ENCODE measurements at places on chromosomes 16 and 17.

GRCh38 chr16:54072237-54072636 lies 214.3 kb downstream of the IRX3 start:
- no peak for DNase-seq

GRCh38 chr16:345772-346171 lies 6.8 kb downstream of the AXIN1 start:
- DNase-seq: no peak

- no peak for DNase-seq
Observed at GRCh38 chr17:28858801-28859355, 4.1 kb downstream of the ERAL1 start.

- no peak for DNase-seq
Observed at GRCh38 chr17:69069226-69069750, 8.6 kb upstream of the ABCA9 start.

GRCh38 chr16:85781695-85782370 lies 17.5 kb downstream of the EMC8 start:
- no peak for DNase-seq

DNA sequence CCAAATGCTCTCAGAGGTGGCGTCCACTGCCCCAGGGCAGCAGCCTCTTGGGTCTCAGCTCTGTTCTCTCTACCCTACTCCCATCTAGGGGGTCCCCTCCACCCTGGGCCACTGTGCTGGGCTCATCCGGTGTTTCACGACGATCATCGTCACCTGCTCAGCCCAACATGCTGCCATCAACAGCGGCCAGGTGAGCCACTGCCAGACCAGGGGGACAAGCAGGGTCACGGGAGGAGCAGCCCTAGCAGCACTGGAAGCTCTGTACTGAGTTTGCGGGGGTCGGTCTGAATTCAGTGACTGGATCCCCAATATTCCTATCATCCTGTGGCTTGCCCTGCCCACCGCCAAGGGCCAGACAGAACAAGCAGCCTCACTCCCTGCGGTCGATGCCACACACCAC lies 16.0 kb downstream of the ALOX12B start:
- no peak for DNase-seq

DNA sequence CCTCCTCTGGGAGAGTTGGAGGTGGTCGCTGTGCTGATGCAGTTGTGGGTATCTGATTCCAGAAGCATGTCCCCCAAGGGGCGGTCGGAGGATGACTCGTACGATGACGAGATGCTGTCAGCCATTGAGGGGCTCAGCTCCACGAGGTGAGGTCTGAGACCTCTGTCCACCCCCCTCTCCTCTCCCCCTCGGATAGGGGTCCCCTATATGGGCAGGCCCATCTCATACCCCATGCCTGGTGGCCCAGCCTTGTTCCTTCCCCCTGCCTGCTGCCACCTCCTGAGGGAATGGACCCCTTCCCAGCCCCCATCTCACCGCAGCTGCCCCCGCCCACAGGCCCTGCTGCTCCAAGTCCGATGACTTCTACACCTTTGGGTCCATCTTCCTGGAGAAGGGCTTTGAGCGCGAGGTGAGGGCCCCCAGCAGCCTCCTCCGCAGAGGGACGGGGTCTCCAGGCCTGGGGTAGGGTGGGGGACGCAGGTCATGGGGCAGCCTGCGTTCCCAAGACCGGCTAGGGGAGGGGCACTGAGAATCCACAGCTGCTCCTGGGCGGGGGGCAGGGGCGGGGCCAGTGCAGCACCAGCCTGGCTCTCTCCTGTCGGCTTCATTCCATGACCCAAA lies 39.2 kb downstream of the ADCY7 start:
- DNase-seq: no peak

GRCh38 chr17:68291836-68292688 lies 767 bp downstream of the ARSG start:
- peak; percentile 81 for DNase-seq

GRCh38 chr17:80793421-80793820 lies 198.2 kb upstream of the CHMP6 start:
- DNase-seq: no peak

DNA sequence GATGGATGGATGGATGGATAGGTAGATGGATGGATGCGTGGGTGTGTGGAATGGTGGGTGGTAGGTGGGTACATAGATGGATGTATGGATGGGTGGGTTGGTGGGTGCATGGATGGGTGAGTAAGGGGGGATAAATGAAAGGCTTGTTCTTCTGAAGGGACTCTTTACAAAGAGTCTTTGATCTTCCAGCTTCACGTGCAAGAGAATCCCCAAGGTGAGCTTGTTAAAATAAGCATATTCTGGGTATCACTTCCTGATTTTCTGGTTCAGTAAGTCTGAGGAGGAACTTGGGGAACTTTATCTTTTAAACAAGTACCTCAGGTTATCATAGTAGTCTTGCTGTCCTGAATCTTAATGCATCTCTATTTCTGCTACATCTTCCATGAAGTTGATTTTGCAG lies 639.1 kb downstream of the MAF start:
- DNase-seq: no peak

DNA sequence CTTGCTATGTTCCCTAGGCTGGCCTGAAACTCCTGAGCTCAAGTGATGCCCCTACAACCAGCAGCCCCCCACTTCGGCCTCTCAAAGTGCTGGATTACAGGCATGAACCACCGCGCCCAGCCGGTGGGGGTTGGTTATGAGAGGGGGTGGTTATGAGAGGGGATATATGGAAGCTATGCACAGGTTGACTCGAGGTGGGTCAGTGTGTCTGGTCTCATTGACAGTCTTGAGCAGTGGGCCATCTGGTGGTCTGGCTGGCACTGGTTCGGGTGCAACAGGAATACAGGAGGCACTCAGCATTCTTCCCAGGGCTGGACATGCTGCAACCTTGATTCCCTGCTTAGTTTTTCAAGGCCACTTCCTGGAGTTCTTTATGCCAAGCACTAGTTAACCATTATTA lies 5.6 kb upstream of the STX1B start:
- DNase-seq: no peak

GRCh38 chr17:51456942-51457341 lies 196.6 kb downstream of the UTP18 start:
- no peak for DNase-seq

- DNase-seq: no peak
Observed at GRCh38 chr17:35129973-35130351, 8.5 kb downstream of the FNDC8 start.

DNA sequence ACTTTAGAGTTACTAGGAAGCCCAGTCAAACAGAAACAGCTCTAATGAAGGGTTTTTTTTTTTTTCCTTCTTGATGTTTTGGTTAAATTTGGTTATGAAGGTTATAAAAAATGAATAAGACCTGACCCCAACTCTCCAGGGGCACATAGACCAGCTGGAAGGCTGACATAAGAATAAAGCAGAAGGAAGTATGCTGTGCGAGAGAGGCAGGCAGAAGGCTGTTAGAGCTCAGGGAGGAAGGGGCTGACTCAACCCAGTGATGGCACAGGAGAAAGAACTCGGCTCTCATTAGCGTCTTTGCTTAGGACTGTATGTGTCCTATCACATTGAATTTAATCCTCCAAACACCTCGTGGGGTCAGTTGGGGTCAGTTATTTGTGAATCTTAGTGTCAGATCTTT lies 474.6 kb downstream of the PMP22 start:
- DNase-seq: no peak

GRCh38 chr16:55328611-55329569 lies 4.9 kb downstream of the IRX6 start:
- DNase-seq: no peak

GRCh38 chr17:17511881-17512858 lies 16.0 kb upstream of the RASD1 start:
- DNase-seq: no peak

DNA sequence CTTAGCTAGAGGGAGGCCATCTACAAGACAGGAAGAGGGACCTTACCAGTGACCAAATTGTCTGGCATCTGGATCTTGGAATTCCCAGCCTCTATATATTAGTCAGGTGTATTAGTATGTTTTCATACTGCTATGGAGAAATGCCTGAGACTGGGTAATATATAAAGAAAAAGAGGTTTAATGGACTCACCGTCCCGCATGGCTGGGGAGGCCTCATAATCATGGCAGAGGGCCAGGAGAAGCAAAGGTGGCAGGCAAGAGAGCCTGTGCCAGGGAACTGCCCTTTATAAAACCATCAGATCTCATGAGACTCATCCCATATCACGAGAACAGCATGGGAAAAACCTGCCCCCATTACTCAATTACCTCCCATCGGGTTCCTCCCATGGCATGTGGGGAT lies 500.2 kb downstream of the SHISA9 start:
- DNase-seq: no peak

DNA sequence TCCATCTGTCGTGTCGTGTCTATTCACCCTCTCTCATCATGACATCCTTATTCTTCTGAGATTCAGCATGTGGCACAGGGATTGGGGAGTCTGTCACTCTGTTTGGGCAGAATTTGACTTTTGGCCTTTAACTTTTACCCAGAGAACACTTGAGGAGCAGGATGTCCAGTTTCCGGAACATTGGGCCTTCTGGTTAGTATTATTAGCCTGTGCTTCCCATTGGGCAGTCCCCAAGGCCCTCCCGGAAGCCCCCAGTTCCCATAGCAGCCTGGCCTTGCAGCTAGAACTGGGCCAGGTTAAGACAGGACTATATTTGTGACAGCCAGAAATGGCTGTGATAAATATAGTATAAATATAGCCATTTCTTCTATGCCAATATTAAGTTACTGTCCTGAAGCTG lies 9.6 kb downstream of the SCN4A start:
- DNase-seq: no peak

GRCh38 chr17:18327093-18327492 lies 12.0 kb downstream of the SMCR8 start:
- DNase-seq: no peak

DNA sequence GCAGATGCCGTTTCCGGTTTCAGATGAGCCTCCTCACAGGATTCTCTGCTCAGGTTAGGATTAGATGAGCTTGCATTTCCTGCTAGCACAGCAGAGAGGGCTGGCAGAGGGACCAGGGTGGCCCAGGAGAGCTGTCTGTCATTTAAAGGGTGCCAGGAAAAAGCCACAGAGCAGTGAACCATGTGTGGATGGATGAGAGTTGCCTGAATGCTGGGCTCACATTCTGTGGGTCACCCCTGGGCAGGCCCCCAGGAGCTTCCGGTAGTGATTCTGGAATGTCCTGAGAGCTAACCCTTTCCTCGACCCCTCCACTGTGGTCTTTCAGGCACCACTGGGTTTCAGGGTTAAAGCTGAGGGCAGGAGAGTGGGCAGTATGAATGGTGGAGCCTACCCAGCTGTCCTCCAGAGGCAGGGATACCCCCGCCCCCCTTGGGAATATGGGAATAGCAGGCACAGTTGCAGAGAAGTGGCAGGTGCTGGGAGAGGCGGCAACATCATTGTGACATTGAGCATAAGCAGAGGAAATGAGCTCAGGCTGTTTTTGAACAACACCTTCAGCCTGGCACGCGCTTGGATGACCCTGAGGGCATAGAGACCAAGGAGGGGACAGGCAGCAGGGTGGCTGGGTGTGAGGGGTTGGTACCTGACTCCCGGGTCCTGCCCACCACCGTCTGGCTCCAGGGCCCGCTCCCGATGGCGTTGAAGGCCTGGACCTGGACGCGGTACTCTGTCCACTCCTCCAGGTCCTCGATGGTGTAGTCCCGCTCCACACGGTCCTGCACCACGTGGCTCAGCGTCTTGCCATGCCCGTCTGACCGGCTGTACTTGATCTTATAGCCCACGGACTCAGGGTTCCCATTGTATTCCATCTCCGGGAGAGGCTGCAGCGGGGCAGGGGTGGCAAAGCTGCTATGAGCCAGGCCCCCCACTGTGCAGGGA lies 83.0 kb upstream of the CDC42EP4 start:
- no peak for DNase-seq

GRCh38 chr17:50035421-50035879 lies 20.5 kb upstream of the ITGA3 start:
- DNase-seq: no peak

- DNase-seq: no peak
Observed at GRCh38 chr16:19559242-19559910, 3.9 kb downstream of the VPS35L start.

- no peak for DNase-seq
Observed at GRCh38 chr17:74478420-74479100, 12.1 kb downstream of the CD300A start.

- no peak for DNase-seq
Observed at GRCh38 chr17:10738521-10739258, 8.9 kb upstream of the TMEM220 start.

- DNase-seq: no peak
Observed at GRCh38 chr17:67390006-67390645, 13.0 kb downstream of the PITPNC1 start.

GRCh38 chr16:89899879-89900481 lies 18.7 kb upstream of the MC1R start:
- DNase-seq: no peak

- no peak for DNase-seq
Observed at GRCh38 chr17:52986056-52986662, 827.6 kb upstream of the CA10 start.

- no peak for DNase-seq
Observed at GRCh38 chr17:42114118-42114517, 1.6 kb upstream of the DHX58 start.

- no peak for DNase-seq
Observed at GRCh38 chr16:85082173-85083050, 29.9 kb downstream of the CIBAR2 start.

GRCh38 chr17:21283482-21284318 lies 811 bp upstream of the MAP2K3 start:
- DNase-seq: no peak

- DNase-seq: no peak
Observed at GRCh38 chr17:82200743-82201497, 11.7 kb downstream of the CCDC57 start.
